ENCODE measurements at places on chromosomes 3 and 15.

- peak; percentile 50 for DNase-seq
Observed at GRCh38 chr3:134918441-134918840, 123.4 kb downstream of the EPHB1 start.

DNA sequence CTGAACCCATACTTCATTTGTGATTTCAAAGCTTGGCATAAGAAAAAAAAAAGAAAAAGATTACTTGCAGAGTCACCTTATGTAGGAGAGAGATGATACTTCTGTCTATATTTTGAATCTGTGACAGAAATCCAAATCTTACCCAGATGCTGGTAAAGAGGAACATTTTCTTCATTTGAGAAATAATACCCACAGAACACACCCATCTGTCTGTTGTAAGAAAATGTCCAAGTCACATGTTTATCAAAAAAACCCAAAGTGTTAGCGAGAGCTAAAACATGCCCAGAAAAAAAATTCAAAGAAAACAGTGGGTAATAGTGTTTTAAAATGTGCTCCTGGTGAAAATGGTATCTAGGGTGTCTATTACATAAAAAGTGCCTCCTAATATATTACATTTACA, 18.0 kb upstream of the RAP2B start:
- DNase-seq = no peak

DNA sequence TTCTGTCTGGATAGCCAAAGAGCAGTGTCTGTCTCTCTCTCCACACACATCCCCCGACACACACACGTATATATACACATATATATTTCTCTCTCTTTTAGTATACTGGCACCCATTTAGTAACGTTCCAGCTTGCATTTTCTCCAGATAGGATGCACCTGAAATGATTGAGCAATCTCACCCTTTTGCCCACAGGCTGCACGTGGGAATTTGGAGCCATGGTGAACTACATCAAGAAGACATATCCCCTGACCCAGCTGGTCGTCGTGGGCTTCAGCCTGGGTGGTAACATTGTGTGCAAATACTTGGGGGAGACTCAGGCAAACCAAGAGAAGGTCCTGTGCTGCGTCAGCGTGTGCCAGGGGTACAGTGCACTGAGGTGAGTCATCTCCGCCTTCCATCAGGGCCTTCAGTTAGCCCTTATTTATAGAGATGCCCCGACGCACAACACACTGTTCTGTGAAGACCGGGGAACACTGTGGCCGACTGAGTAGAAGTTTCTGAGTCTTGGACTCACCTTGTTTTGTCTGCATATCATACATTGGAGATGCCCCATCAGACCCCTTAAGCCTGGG, 45.7 kb downstream of the RLBP1 start:
- DNase-seq = no peak

GRCh38 chr3:46733026-46733800, 15.5 kb upstream of the PRSS50 start:
- no peak for DNase-seq

- peak; percentile 39 for DNase-seq
Observed at GRCh38 chr15:77002954-77003912, 8.3 kb downstream of the PSTPIP1 start.
